Activated CD4-positive, alpha-beta memory T cell treated with anti-CD3 and anti-CD28 coated beads, Interleukin-2, amount 10 ng/mL, durations not matched to agents 7 days and 5 days (primary cell): ENCODE measurements at places on chromosomes 12 and 14. TPM values are rescaled to one million over a fixed set of nuclear protein-coding genes. Genes with fewer than 3 reads are reported as not detected.

The B3GNT4 gene
- total RNA-seq: 2.8 TPM

DNA sequence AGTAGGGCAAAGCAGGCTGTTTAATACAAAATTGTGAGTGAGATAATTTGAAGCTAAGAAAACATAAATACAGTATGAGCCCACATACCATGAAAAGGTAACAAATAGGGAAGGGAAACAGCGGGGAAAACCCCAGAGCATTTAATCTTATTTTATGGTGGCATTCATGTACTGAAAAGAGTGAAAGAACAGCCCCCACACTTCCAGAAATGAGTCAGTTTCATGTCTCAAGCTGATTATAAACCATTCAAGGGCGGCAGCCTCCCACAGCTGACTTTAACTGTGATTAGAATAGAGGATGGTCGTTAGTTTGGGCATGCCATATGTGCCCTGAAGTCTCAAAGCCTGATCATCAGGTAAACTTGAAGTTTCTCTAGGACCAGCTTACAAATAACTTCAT, 64.5 kb downstream of the FOXG1 start:
- H3K4me1 ChIP-seq: no peaks in the 10 kb centered on the region
- no peaks in the 10 kb centered on the region for H3K36me3 ChIP-seq
- no peaks in the 10 kb centered on the region for H3K27me3 ChIP-seq
- no peak overlapping the region for H3K4me3 ChIP-seq
- DNase-seq: no peak

- H3K4me3 ChIP-seq: no peak overlapping the region
- no peaks in the 10 kb centered on the region for H3K27me3 ChIP-seq
- DNase-seq: no peak
- H3K36me3 ChIP-seq: no peaks in the 10 kb centered on the region
Observed at GRCh38 chr12:116157845-116158267, 119.6 kb downstream of the MED13L start.

DNA sequence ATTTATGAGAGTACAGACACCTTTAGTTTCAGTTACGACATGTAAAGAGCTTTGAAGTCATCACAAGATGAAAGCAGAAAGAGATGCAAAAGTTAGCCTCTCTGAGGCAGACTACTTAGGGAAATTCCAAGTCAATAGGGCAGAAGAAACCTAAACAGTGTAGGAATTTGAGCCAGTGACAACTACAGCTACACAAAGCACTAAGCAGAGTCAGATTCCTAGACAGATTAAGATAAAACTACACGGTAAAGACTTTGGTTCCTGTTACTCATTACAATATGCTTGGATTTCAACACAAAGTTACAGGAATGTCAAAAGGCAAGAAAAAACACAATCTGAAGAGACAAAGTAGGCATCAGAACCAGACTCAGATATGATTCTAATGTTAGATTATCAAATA, 1302.3 kb downstream of the FSCB start:
- no peaks in the 10 kb centered on the region for H3K4me1 ChIP-seq
- no peak for DNase-seq
- no peaks in the 10 kb centered on the region for H3K27me3 ChIP-seq
- no peaks in the 10 kb centered on the region for H3K36me3 ChIP-seq

- no peak overlapping the region for H3K4me3 ChIP-seq
- no peaks in the 10 kb centered on the region for H3K36me3 ChIP-seq
- H3K27ac ChIP-seq: no peak overlapping the region
- peaks cover 11% of the 10 kb centered on the region for H3K4me1 ChIP-seq
Observed at GRCh38 chr14:74583689-74584434, 28.2 kb downstream of the LTBP2 start.

- H3K4me1 ChIP-seq: no peaks in the 10 kb centered on the region
- H3K4me3 ChIP-seq: no peak overlapping the region
- no peak overlapping the region for H3K27ac ChIP-seq
Observed at GRCh38 chr12:99493197-99493596, 154.4 kb upstream of the GARIN6 start.

DNA sequence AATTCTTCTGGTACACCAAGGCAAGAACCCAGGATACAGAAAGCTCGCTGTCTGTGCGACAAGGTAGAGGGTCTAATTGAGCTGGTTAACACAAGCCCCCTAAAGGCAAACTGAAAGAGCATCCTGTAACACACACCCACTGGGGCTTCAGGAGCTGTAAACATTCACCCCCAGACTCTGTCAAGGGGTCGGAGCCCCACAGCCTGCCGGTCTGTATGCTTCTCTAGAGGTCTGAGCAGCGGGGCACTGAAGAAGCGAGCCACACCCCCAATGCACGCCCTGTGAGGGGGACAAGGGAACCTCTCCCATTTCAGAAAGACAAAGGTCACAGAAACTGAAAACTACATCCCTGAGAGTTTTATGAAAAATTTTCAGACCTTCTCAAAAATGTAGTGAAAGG, 1.3 kb upstream of the IPO8 start:
- H3K27me3 ChIP-seq: peaks cover 3% of the 10 kb centered on the region
- H3K27ac ChIP-seq: no peak overlapping the region
- no peak overlapping the region for H3K4me3 ChIP-seq
- H3K4me1 ChIP-seq: peaks cover 27% of the 10 kb centered on the region
